ENCODE measurements at places on chromosomes 6 and 20. TPM values are rescaled to one million over a fixed set of nuclear protein-coding genes. Genes with fewer than 3 reads are reported as not detected.

SEMG2 gene
- total RNA-seq = not detected

ELOVL4 gene
- total RNA-seq = 10.0 TPM

TP53TG5 gene
- not detected for total RNA-seq

ROS1 gene
- 2.0 TPM for total RNA-seq

WFDC10B gene
- not detected for total RNA-seq

All from uterine smooth muscle cell (primary cell).